Head of caudate nucleus (tissue), 42 donors: ENCODE measurements at places on chromosomes 11 and 22.

GRCh38 chr11:116901964-116902688 lies 64.7 kb upstream of the APOA1 start:
- no peak for DNase-seq

DNA sequence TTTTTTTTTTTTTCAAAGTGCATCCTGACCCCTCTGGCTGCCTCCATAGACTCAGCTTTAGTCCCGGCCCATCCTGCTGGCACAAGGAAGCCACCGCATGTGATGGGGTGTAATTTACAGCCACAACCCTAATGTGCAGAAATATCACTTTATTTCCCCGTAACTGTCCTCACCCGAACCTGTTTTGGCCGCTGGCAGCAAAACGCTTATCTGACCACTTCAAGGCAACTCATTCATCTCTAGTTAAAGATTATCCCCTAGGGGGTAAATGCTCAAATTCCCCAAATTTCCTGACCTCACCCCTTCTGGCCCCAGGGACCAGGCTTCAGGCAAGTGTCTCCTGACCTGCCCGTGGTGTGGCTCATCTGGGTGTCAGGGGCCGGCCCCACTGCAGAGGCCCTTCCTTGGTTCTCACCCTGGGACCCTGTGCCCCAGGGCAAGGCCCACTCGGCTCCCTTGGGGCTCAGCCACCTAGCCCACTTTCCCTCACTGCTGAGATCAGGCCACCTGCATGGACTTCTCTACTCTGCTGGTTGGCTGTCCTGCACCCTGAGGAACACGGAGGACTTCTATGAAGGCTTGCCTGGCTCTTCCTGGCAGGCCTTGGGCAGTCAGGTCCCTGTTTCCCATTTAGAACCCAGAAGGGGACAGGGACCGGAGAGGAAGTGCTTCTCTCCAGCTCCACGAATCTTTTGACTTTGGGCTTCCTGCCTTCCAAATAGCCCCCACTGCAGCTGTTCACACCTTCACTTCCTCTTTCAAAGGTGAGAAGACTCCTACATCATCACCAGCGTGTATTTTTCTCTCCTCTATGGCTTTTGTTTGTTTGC lies 53.3 kb downstream of the WNT11 start:
- no peak for DNase-seq

DNA sequence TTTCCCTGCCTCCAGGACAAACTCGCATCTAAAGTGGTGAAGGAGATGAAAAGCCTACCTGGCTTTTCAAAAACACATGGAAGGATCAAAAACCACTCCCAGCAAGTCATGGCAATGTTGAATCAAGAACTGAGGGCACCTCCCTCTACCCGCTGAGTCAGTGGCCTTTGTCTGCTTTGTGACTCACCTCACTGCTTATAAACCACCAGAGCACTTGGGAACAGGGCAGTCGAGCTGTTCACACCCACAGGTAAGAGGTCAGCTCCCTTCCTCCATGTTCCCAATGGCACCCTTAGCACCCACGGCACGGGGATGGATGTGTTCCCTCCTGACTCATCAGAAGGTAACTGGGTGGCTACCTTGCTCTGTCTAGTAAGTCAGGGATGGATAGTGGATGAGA lies 21.7 kb downstream of the TENM4 start:
- no peak for DNase-seq

DNA sequence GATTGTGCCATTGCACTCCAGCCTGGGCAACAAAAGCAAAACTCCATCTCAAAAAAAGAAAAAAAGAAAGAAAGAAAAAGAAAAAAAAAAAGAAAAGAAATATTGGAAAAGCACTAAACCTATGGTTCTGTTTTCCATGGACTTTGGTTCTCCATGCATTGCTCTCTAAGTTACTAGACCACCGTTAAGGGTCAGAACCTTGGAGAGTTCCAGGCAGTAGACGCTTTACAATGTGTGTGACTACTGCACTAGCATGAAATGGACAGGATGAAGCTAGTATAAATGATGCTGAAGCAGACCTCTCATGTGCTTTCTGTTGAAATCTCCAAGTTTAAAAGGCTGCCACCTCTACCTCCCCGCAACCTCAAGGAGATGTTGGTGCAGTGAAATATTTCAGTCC lies 63.5 kb downstream of the SIK2 start:
- DNase-seq, result no peak

DNA sequence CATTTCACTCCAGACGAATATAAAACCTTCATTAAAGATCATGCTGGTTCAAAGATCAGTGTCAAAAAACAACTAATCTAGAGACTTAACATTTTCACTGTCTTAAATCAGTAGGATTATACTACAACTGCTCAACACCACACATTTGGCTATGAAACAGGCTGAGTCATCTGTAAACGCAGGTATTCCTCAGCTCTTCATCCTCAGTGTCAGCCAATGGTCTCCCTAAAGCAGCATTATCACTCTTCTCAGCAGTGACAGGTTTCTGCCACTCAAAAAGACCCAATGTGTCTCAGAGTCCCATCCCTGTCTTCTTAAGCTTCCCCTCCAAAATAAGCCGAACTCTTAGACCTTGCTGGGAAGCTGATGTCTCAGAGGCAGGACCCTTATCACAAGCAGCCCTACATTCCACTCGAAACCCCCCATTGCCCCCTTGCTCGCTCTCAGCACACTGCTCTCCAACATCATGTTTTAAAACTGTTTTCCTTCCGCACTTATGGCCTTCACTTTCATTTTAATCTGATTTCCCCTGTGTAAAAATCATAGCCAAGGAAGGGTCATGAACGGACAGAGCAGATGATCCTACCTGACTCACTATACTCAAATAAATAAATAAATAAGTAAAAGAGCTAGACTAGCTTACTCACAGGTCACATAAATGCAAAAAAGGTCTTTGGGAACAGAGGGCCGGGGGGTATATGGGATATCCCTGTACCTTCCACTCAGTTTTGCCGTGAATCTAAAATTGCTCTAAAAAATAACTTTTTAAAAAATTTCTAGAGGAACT lies 23.0 kb downstream of the CDON start:
- DNase-seq, result no peak

DNA sequence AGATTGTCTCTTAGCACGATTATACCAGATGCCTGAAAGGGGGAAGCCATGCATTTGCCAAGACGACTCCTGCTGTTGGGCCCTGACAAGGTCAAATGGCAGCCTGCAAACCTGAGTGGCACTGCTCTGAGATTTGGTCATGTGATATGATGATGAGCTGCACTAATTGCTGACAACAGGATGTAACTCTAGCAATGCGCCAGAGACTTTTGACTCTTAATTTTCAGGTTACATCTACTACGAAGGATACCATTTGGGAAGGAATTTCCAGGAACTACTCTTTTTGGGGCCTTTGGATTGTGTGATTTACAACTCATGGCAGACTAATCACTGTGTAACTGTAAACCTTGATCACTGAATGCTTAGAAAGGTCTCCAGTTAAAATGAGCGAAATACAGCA lies 13.1 kb downstream of the TREH start:
- DNase-seq, result no peak
